Brain pericyte (primary cell): ENCODE measurements at places on chromosomes 12 and 14.

- DNase-seq, result no peak
Observed at GRCh38 chr12:84756961-84757360, 155.6 kb downstream of the SLC6A15 start.

- DNase-seq, result no peak
Observed at GRCh38 chr14:95043732-95044462, 113.4 kb downstream of the DICER1 start.

DNA sequence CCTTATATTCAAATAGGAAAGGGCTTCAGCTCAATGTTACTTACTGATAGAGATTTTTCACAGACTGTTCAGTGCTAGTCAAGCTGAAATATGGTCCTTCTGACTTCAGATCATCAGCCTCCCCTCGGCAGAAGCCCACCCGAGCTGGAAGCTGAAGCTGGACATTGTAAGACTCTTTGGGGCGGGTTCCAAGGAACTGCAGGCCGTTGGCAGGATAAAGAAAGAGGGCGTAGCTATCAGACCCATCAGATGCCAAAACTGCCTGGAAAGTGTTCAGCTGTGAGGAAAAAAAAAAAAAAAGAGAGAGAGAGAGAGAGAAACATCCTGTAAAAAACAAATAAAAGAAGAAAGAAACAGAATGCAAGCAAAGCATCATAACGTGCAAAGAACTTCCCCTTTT is 8.8 kb downstream of the NID2 start:
- no peak for DNase-seq

GRCh38 chr12:49365542-49365941 is 1.7 kb upstream of the SPATS2 start:
- no peak for DNase-seq

DNA sequence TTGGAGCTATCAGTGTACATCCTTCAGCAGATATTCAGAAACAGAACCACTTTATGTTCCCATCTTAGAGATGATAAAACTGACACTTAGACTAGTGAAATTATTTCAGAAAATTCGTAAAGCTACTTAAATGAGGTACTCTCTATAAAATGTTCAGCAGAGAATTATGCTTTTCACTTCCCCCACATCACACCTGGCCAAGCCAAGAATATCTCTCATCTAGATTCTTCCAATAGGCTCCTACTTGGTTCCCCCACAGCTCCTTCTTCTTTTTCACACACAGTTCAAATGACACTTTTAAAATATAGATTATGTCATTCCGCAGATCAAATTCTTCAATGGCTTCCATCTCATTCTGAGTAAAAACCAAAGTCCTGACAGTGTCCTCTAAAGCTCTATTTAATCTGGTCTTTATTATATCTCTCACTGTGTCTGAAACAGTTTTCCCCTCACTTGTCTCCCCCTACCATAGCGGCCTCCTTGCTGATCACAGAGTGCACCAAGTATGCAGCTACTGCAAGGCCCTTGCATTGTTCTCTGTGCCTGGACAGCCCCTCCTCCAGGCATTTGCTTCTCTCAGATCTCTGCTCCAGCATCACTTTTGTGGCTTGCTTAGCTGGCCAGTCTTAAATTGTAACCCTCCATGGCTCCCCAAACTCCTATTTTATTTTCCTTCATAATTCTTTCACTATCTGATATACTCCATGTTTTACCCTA is 736.8 kb upstream of the USP15 start:
- DNase-seq, result no peak

- DNase-seq, result no peak
Observed at GRCh38 chr12:50287271-50287670, 4.0 kb upstream of the LIMA1 start.

DNA sequence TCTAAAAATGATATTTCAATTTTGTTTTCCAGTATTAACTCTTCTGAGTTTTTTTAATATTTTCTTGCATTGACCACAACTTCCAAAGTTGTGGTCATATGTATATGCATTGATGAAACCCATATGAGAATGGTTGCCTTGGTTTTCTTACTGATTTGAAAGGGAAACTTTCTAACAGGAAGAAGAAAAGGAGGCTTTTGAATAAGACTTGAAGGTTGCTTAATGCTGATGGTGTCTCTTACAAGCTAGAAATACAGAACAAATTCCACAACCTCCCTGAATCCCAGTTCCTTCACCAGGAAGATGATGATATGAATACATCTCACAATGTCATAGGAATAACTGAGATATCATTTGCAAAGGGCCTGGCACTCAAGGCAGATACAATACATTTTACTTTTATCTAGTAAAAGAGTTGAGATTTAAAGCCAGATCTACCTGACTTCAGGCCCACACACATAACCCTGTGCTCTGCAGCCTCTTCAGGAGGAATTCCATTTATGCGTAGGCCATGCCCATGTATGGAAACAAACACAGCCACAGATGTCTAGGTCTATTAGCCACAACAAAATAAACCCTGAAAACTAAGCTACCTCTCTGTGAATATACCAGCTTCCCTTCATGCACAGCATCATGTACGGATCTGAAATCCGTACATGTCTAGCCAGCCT is 165.4 kb upstream of the PLEKHG7 start:
- DNase-seq, result no peak

- DNase-seq, result no peak
Observed at GRCh38 chr12:26205941-26206340, 10.6 kb downstream of the SSPN start.

DNA sequence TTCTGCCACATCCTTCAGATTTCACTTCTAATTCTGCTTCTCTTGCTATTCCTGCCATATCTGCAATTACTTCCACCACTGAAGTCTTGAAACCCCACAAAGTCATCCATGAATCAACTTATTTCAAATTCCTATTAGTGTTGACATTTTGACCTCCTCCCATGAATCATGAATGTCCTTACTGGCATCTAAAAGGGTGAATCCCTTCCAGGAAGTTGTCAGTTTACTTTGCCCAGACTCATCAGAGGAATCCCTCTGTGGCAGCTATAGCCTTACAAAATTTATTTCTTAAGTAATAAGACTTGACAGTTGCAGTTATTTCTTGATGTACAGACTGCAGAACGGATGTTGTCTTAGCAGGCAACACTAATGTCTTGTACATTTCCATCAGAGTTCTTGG is 162.9 kb downstream of the PCNX1 start:
- DNase-seq, result no peak

- DNase-seq, result no peak
Observed at GRCh38 chr14:105885561-105886320, 359.4 kb downstream of the TMEM121 start.

GRCh38 chr12:30999723-31000122 is 73.2 kb downstream of the TSPAN11 start:
- no peak for DNase-seq

GRCh38 chr14:20855652-20856291 is 35.4 kb upstream of the RNASE3 start:
- DNase-seq, result peak; percentile 27

- no peak for DNase-seq
Observed at GRCh38 chr12:66061076-66061475, 69.5 kb downstream of the LLPH start.

DNA sequence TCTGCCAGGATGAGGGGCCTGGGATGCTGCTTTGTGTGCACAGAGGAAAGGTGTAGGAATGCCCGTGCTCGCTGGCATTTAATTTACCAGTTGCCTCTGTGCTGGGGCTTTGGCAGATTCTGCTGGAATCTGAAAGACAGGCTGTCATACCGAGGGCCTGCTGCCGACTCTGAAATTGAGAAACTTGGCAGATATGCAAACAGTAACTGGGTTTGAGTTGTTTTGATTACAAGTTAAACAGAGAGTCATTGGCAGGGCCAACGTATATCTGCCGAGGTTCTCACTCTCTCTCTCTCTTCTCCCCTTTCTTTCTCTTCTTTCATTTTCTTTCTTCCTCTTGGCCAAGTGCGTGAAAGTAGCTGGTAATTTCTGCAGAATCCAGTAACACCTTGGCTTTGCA is 618.7 kb downstream of the VRK1 start:
- DNase-seq, result no peak

- no peak for DNase-seq
Observed at GRCh38 chr12:74752215-74752614, 214.6 kb downstream of the ATXN7L3B start.

DNA sequence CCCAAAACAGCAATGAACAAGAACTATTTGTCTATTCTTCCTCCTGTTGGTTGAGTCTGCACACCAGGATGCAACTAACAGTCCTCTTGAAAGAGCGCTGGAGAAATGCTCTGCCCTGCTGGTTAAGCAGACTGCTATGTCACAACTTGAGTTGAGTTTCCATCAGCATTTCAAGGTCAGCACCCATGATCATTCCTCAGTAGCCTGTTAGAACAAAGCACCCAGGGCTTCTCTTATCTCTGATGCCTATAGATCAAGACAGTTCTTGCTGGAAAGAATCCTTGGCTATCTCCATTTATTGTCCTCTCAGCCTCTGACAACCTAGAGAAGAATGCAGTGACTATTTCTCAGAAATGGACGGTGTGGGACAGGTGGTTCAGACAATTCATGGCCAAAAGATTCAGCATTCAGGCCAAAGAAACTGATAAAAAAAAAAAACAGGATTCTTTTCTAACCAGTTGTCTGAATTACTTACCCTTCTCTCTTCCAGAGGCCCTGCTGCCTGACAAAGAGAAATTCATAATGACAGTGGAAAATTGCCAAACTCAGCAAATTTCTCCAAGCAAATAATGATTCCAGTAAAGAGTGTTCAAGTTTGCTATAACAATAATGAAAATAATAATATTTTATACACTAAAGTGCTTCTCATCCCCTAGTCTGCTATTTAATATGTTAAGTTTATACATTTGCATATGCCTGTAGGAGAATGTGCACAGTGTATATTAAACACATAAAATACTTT is 306.7 kb downstream of the EMP1 start:
- DNase-seq, result no peak

- no peak for DNase-seq
Observed at GRCh38 chr12:114968727-114969126, 284.8 kb upstream of the TBX3 start.

GRCh38 chr14:95871531-95871930 is 5.1 kb upstream of the TUNAR start:
- DNase-seq, result no peak

DNA sequence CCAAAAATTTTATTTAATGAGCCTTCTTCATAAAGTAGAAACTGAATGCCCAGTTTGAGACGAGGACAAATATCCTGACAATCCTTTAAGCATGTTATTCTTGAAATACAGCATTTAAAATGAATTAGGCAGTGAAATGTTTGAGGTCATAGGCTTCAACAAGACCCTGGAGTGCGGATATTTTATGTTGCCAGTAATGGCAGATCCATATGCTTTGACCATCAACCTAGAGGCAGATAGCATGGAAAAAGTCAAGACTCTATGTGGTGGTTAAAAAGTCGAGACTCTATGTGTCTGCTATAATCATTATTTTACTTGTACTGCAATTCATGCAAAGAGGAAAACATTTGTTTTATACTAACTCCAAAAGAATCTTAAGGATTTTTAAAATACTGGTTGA is 2.0 kb upstream of the MAP4K5 start:
- DNase-seq, result no peak

GRCh38 chr14:75884198-75884611 is 97.6 kb downstream of the TGFB3 start:
- peak; percentile 48 for DNase-seq

GRCh38 chr14:50520947-50521815 is 11.2 kb downstream of the MAP4K5 start:
- peak; percentile 73 for DNase-seq

DNA sequence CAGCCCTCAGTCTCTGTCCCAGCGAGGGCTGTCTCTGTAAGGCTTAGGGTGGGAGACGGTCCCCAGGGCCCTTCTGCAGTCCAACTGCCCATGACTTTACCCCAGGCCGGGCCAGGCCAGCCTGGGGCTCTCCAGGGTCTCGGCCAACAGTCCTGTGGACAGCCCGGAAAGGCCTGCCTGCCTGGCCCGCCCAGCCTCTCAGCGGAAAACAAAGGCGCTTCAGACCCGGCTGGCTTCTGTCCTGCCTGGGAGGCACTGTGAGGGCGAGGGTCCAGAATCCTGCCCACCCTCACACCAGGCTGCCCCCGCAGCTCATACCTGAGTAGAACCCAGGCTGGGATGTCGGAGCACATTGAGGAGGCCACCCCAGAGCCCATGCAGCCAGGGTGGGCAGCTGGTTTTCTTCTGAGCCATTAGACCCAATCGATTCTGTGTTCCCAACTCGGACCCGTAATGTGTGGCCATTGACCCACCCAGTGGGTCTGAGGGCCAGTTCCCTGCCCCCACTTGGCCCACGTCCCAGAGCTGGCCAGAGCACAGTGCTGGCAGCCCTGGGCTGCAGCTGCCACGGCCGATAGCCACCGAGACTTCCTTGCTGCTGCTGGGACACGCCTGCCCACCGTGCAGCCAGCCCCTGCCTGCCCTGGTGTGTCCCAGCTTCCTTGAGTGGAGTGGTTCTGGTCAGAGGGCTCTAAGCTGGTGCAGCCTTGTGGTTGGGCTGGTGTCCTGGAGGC is 1.6 kb downstream of the CRIP2 start:
- DNase-seq, result no peak

GRCh38 chr14:92631098-92631497 is 117.3 kb downstream of the LGMN start:
- DNase-seq, result no peak

- DNase-seq, result no peak
Observed at GRCh38 chr12:6860116-6860515, 7.2 kb upstream of the TPI1 start.

DNA sequence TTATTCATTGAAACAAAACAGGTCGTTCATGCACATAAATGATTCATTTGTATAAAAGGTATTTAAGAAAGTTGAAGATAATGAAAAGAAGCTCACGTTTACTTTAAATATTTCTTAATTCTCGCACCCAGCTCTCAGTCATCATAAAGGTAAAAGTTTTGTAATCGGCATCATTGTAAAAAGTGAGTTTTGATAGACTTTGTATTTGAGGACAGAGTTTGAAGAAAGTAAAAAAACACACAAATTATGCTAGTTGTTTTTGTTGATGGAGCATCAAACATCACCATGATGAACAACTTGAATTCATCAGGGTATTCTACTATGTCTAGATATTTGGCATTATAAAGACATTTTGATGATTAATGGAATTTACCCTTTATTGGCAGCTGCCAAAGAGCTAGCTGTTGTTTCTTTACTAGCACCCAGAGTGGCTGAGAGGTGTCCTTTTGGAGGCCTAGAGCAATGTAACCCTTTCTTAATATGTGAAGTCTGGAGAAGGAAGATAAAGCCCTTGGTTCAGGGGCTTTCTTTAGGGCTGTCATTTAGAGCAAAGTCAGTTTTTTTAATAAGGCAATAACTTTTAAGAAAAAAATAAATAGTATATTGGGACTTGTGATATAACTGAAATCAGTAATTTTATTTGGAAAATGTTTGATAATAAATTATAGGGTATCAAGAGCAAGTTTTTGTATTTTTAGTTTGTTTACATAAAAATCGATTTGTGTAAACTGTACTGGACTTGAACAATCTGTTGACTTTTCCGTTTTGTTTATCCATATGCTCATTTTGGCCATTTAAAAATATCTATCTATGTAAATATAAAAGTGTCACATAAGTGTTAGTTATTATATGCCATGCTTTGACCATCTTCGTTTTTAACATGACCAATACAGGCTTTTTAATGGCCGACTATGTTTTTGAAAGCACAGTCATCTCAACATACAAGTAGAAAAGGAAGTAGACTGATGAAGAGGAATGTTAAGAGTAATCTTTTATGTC is 7.4 kb downstream of the GLRX5 start:
- no peak for DNase-seq

- no peak for DNase-seq
Observed at GRCh38 chr14:100673807-100674154, 52.9 kb upstream of the DLK1 start.

GRCh38 chr12:125121106-125121505 is 55.9 kb downstream of the AACS start:
- no peak for DNase-seq

GRCh38 chr12:100273782-100274181 is 6.8 kb downstream of the SCYL2 start:
- DNase-seq, result no peak
